ENCODE measurements at places on chromosomes 12 and 14. TPM values are rescaled to one million over a fixed set of nuclear protein-coding genes. Genes with fewer than 3 reads are reported as not detected.
A peak's percentile ranks its signal among the peaks of the same experiment; 100 is the strongest.

TBC1D30 gene
- total RNA-seq, result 2.3 TPM

ARG2 gene
- 29.8 TPM for total RNA-seq

COX8C gene
- total RNA-seq, result not detected

CYP46A1 gene
- total RNA-seq, result 0.57 TPM

DNA sequence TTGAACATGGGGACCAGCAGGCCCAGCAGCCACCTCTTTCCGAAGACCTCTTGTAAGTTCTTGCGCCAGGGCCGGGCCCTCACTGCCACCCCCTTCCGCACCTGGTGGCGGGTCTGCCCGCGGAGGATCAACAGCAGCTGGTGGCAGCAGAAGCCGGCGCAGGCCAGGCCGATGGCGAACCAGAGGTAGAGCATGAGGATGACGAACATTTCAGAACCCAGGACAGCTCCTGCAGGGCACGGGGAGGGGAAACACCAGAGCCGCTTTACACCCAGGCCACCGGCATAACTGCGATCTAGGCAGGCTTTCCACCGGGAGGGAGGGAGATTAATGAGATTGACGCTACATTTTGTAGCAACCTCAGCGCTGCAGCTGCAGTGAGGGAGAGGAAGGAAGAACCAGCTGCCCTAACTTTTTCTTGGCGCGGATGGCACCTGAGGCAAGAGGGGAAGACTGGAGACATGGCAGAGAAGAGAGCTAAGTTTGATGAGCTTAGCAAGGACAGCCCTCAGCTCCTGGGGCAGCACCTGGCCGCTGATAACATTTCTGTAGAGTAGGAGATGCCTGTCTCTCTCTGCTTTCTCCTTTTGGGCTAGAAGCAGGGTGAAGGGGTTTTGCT, 7.8 kb downstream of the ZDHHC22 start:
- DNase-seq, result peak; percentile 83

GRCh38 chr14:94681300-94682060, 69.3 kb downstream of the SERPINA3 start:
- peak; percentile 44 for DNase-seq

GRCh38 chr12:82174383-82174782, 183.8 kb downstream of the CCDC59 start:
- DNase-seq, result no peak

DNA sequence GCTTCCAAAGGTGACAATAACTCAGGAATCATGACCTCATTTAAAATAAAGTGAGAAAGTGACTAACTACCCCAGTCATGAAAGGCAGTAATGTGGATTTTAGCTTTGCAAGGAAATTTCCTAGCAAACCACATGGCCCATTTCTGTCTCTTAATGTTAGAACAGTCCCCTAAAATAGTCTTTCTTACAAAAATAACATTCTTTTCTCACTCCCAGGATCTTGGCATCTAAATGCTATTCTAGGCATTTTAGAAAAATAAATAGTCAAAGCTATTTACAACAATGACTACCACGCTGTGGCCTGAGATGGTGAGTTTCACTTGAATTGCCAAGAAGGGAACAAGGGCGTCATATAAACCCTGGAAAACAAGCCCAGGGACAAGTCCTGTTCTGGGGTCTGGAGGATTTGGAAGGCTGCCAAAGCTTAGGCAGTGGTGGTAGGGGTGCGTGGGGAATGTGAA, 101.2 kb upstream of the CCDC175 start:
- no peak for DNase-seq

GRCh38 chr12:102533483-102534215, 53.3 kb upstream of the IGF1 start:
- no peak for DNase-seq

- DNase-seq, result no peak
Observed at GRCh38 chr14:70847406-70848090, 38.2 kb upstream of the MAP3K9 start.

- no peak for DNase-seq
Observed at GRCh38 chr12:10722502-10722904, 620 bp downstream of the YBX3 start.

Data from WTC11 (cell line).